ENCODE measurements at places on chromosomes 5 and 9. TPM values are rescaled to one million over a fixed set of nuclear protein-coding genes. Genes with fewer than 3 reads are reported as not detected.

DNA sequence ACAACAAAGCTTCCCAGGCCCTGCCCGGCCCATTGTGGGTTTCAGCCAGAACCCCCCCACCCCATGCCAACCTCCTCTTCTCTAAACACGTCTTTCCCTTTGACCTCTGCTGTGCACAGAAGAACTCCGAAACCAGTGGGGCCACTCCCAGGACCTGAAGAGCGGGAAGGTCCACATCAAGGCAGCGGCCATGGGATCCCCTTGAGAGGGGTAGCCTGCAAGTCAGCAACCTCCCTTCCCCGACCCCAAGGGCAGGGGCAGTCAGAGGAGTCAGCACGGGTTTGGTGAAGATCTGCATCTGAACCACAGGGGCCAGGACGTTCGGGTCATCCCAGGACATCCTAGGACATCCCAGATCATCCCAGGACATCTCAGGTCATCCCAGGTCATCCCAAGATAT is 379.9 kb upstream of the IRX4 start:
- no peak for DNase-seq

DNA sequence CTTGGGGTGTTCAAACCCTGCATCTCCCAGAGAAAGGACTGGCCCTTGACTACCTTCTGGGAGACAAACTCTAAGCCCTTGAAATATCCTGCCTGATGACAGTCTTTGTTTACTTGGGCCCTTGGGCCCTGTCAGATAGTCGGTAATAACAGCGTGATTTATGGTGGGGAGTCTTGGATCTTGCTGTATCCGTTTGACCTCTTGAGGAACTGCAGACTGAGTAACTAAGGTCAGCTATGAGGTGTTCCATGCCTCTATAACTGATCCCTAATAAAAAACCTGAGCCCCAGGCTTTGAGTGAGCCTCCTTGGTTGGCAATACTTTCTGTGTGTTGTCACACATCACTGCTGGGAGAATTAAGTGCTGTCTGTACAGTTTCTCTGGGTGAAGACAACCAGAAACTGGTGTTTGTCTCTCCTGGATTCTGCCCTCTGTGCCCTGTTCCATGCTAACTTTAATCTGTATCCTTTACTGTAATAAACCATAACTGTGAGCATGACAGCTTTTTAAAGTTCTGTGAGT is 56.2 kb upstream of the ANKRD33B start:
- no peak for DNase-seq

NDOR1 gene
- total RNA-seq = 6.4 TPM

STK32A gene
- not detected for total RNA-seq

PCDHA1 gene
- 0.03 TPM for total RNA-seq

DNA sequence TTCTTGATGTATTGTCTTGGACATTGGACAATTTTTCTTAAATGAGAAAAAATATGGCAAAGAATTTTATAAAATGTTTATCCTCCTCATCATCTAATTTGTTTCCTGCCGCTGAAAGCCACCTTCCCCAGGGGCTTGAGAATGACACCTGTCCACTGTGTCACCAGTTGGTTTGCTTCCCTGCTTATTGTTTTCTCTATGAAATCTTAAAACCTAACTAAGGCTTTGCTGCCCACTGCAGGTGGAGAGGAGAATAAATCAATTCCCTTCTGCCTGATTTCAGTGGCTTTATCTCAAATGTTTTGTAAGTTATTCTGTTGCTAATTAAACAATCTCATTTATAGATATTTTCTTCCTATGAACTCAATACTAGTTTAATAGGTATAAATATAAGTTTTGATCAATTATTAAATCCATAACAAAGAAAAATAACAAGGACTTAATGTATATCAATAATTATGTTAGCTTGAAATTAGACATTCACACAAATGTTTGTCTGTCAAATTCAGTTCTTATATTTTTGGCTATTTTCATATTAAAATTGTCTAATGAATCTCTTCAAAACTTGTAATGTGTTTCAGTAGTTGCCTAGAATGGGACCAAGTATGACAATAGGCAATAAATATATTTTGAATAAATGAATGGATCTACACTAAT is 822.5 kb downstream of the PTPRD start:
- DNase-seq = peak; percentile 65
